H7 (cell line): ENCODE measurements at places on chromosomes 6 and 20.
A peak's percentile ranks its signal among the peaks of the same experiment; 100 is the strongest.

GRCh38 chr20:25318471-25319240 is 70.8 kb downstream of the PYGB start:
- peak; percentile 52 for DNase-seq

DNA sequence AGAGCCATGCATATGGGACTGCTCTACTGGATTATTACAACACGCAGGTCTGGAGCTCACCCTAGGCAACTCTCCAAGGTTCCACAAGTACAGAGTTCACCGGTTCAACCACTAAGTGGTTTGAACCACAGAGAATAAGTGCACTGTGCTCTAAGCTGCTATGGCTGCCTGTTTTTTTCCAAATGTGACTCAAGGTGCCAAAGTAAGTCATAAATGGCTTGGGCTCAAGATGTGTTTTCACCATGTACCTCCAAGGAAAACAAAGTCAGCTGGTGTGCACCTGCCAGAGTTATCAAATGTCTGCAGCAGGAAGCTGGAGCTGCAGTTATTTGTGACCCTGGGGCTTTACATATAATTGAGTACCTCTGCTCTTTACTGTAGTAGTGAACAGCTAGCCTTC is 76.7 kb downstream of the PREP start:
- no peak for DNase-seq

DNA sequence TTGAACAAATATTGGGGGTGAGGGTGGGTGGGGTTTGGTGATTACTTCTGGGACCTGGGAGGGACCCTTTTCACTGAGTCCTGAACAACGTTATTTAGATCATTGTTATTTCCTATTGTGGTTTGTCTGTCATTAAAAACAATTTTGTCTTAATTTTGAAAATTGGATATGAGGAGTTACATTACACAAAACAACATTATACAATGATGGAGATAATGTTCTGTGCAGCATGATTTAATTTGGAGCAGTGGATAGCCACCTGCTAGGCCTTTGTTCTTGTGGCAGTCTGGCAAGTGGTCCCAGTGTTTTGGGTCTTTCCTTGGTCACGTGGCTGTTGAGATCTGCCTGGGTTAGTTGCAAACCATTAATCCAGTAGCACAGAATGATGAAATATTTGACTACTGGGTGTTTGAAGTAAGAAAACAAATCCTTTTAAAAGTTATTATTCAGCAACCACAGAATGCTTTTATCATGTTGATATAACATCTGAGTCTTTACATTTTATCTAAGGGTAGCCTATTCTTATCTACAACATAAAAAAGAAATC is 172.8 kb downstream of the CDKAL1 start:
- DNase-seq: no peak

GRCh38 chr6:56037601-56038000 is 162.2 kb upstream of the BMP5 start:
- no peak for DNase-seq

- DNase-seq: no peak
Observed at GRCh38 chr20:48287021-48287494, 501.8 kb upstream of the SULF2 start.

- DNase-seq: no peak
Observed at GRCh38 chr20:32535316-32535952, 49.7 kb downstream of the NOL4L start.

- no peak for DNase-seq
Observed at GRCh38 chr20:59161721-59162120, 1.9 kb upstream of the ZNF831 start.

DNA sequence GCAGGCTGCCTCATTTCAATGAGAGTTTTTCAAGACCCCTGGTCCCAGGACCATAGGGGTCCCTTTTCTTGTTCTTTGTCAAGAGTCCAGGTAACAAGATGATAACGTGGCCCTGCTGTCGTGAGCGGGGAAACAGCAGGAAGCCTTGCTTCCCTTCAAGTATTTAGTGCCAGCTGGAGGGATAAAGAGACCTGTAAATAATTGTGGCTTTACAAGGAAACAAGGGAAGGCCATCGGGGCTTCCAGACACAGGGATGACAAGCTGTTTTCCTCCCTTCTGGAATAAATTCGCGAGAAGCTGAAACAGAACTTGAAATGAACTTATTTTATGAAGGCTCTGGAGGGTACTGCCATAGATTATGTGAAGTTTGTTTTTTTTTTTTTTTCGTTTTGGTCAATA is 163.2 kb downstream of the SYNDIG1 start:
- DNase-seq: no peak

GRCh38 chr20:40893610-40894236 is 134.9 kb upstream of the TOP1 start:
- no peak for DNase-seq

GRCh38 chr6:130423044-130423443 is 57.2 kb downstream of the TMEM200A start:
- DNase-seq: no peak

DNA sequence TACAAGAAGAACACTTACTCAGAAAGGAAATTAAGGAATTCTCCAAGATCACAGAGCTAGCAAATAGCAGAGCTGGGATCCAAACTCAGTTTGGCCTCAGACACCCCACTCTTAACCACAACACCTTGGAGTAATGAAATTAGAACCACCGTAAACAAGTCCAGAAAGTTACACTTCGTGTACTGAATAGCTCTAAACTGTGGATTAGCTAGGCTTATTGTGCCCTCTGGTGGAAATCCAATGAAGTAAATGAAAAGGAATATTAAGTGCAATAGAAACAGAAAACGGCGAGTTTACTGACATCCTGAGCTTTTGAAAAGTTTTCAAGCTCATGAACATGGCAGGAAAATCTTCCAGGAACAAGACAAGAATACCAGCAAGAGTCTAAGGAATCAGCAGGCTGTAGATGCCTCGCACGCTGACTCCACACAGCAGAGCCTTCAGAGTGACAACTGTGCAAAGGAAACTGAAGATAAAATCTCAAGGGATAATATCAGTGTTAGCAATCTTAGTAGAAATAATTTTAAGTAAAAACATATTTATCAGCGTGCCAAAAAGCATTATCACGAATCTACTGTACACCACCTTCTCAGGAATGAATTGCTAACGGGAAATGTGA is 34.6 kb downstream of the FBXO5 start:
- peak; percentile 38 for DNase-seq

- DNase-seq: peak; percentile 40
Observed at GRCh38 chr6:169859978-169860703, 108.7 kb downstream of the ERMARD start.

DNA sequence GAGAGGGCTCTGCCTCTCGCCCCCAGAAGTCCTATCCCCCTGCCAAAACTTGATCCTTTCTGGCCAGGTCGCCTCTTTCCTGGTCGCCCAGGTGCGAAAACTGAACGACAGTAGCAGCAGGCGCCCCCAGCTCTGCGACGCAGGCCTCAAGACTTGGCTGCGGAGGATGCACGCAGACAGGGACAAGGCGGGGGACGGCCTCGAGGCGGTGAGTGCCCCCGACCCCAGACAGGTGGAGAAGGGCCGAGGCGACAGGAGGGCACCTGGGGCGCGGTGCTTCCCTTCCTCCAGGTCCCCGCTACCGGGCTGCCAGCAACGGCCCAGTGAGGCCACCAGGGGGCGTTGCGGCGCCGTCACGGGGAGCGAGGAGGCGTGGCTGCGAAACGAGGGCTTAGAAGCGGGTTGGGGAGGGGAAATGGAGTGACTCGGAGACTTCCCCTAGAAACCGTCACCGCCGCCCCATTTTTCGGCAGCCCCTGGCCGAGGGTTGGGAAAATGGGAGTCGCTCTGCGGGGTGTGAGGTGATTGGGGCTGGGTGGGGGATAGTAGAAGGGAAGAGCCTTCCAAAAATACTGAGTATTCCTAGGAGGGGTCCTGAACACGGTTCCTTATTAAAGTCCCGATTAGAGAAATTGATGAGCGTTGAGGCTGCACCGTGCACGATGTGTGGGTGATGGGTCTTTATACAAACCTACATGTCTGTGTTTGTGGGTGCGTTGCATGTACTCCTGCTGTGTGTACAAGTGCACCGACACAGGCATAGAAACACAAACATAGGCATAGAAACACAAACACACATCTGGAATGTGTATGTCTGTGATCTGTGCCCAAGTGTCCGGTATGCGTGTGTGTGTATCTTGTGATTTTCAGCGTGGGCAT is 44.6 kb downstream of the ARHGAP40 start:
- peak; percentile 97 for DNase-seq

DNA sequence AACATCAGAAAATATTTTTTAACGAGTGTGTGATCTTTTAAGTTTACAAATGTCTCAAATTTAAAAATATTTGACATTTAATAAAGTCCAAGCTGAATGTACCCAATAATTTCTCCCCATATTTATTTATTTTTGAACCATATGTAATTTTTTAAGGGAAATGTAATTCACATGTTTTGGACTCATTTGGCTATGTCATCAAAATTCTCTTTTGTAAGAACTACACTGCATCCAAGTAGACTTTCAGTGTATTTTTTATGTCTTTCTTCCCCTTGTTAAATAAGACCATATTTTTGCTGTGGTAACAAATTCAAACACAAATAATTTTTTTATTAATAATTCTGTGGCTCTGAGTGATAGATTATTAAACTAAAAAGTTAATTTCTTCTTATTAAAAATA is 365.2 kb downstream of the CD109 start:
- DNase-seq: no peak

DNA sequence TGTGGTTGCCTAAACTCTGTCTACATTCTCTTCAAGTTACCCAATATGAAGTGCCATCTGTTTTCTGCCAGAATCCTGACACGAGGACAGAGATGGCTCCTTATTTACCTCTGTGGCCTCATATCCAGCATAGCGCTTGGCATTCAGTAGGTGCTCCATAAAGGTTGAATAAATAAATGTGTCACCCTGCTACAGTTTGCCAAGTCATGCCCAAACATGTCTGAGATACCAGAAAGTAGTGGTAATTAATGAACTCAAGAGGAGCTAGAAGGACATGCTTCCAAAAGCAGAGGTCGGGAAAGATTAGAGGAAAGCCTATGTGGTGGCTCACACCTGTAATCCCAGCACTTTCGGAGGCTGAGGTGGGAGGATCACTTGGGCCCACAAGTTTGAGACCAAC is 30.9 kb upstream of the E2F3 start:
- DNase-seq: no peak

- no peak for DNase-seq
Observed at GRCh38 chr6:81818901-81819361, 66.5 kb upstream of the TENT5A start.

DNA sequence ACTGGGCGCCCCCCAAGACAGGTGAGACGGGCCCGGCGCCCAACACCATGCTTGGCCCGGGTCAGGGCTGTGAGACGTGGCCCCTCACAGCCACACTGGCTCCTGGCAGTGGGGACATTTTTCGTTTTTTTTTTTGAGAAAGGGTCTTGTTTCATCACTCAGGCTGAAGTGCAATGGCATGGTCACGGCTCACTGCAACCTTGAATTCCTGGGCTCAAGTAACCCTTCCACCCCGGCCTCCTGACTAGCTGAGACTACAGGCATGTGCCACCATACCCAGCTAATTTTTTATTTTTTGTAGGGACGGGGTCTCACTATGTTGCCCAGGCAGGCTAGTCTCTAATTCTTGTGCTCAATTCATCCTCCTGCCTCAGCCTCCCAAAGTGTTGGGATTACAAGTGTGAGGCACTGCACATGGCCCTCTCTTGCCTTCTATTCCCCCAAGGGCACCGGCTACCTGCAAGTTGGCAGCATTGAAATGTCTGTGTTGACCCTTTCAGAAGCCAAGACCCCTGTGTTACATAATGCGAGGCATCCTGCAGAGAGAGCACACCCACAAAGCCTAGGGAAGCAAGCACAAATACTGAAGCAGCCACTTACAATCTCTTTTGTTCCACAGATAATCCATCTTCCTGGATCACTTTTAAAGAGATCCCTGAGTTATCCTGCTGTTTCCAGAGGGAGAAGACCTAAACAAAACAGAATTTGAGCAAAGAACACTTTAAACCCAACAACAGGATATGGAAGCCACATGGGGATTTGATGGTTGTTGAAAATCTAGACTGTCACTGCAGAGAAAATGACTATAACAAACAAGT is 57.5 kb upstream of the SLC4A11 start:
- no peak for DNase-seq

GRCh38 chr6:168037856-168038255 is 40.4 kb downstream of the KIF25 start:
- no peak for DNase-seq

GRCh38 chr20:40896814-40897700 is 131.6 kb upstream of the TOP1 start:
- DNase-seq: no peak

DNA sequence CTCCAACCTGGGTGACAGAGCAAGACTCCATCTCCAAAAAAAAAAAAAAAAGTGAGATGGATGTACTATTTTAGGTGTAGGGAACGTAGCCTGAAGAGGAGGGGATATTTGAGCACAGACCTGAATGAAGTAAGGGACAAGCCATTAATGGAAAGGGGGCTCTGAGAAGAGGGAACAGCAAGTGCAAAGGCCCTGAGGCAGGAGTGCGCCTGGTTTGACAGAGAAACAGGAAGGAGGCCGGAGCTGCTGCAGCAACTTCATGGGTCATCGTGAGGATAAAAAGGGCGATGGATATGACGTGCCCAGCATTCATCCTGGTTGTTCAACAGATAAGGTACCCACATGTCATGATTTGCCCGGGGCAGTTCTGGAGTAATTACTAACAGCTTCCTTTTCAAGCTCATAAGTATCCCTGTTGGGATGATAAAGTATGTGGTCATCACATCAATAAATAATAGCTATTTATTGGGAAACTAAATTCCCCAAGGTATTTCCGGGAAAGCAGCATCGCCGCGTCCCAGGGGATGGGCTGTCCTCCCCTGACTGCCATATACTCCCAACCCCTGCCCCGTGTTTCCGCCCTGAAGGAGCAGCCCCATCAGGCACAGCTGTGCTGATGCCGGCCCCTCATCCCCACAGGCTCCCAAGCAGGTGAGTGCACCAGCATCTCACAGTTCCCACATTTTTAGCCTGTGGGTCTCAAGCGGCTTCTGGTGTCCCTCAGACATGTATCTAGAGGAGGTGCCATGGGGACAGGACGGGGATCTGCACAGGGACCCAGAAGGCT is 43.4 kb downstream of the DLGAP4 start:
- DNase-seq: no peak

- no peak for DNase-seq
Observed at GRCh38 chr6:36924131-36924530, 30.4 kb upstream of the PI16 start.
